Small intestine (tissue), 16 donors: ENCODE measurements at places on chromosomes 2 and 18.

GRCh38 chr2:158656492-158657229 is 138.5 kb upstream of the DAPL1 start:
- no peak for DNase-seq

GRCh38 chr2:608711-609110 is 68.5 kb downstream of the TMEM18 start:
- no peak for DNase-seq

- no peak for DNase-seq
Observed at GRCh38 chr18:54606835-54607212, 15.8 kb downstream of the DYNAP start.

DNA sequence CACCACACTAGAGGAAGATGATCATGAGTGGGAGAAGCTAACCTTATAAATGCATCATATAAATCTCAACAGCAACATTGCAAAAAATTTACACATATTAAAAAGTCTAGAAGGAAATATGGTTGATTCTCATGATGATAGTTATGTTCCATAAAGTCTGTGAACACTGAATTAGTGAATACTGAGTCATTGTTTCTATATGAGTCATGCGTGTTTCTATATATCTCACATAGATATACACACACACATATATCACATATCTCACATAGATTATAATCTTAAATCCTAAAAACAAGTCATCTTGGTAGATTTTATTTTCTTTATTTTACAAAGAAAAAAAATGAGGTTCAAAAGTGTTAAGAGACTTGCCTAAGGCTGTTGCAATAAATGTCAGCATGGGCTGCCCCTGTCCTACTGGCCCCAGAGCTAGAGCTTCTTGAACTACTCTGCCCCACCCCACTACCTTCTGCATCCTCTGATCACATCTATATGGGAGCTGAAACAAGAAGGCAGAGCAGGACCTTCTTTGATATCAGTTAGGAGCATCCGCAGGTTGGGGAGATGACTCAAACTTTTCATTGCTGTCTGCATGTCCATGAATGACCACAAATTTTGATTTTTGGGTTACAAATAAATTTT is 81.8 kb upstream of the ADAM23 start:
- DNase-seq = no peak

DNA sequence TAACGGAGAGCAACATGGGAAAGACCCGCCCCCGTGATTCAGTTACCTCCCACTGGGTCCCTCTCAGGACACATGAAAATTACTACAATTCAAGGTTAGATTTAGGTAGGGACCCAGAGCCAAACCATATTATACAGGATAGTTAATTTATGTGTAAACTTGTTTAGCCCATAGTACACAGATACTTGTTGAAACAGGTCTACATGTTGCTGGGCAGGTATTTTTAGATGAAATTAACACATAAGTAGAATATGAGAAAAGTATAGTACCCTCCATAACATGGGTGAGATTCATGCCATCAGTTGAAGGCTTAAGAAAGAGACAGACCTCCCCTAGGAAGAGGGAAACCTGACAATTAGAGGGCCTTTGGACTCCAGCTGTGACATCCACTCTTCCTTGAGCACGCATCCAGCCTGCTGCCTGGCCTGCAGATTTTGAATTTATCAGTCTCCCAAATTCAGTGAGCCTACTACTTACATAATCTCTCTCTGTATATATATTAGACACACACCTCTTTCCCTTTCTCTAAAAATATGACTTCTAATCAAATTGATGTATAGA is 463.5 kb upstream of the NETO1 start:
- no peak for DNase-seq

DNA sequence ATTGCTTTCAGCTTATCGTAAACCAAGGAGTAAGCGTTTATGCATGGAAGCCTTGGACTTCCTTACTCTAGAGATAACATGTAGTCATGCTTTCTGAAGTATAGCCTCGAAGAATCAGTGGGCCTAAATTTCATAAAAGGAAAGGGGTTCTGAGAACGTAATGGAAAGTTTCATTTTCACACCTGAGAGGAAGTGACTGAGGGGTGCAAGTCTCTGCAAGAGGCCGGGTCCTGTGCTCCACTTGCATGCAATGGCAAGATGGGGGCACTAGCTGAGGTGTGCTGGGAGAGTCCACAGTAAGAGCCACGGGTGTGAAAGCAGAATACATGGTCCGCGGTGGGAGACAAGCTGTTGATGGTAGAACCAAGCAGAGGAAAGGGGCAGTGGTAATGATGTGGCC is 36.5 kb upstream of the C1D start:
- no peak for DNase-seq

- no peak for DNase-seq
Observed at GRCh38 chr2:151192681-151193080, 69.0 kb downstream of the RBM43 start.

DNA sequence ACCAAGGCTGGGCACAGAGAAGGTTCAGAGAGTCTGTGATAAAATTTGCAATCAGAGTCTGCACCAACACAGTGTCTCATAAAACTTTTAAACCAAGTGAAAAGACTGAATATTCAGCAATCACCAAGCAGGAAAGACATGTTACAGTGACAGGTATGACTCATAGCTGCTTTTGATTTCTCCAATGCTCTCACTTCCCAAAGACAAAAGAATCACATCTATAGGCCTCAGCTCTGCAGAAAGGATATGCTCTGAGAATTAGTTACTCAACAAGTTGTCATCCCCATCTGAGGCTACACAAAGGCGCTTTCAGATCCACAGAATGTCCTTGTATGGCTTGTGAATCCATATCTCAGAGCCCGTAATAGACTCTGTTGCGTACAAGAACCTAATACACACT is 92.5 kb downstream of the KCNF1 start:
- DNase-seq = no peak

DNA sequence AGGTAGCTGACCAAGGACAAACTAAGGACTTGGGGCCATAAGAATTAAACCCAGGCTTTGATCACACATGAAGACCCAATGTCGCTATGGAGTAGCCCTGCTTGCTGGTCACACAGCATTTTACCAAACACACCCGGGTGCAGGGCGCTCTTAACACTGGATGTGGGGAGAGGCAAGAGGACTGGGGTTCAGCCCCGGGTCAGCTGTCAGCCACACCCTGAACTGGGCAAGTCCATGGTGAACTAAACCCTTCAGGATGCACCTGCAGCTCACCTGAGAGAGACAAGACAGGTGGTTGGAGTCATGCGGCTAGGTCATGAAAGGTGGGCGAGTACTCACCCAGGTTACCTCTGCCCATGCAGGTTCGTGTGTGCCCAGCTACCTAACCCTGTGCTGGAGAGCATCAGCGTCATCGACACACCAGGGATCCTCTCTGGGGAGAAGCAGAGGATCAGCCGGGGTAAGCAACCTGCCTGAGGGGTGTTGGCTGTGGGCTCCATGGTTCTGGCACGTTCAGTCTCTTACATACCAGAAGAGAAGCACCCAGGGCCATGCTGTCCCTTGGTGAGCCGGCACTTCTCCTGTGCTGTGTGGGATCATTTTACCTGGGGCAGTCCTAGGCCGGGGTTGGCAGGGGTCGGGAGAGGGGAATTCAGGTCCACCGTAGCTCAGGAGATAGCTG is 15.2 kb downstream of the EHD3 start:
- no peak for DNase-seq

DNA sequence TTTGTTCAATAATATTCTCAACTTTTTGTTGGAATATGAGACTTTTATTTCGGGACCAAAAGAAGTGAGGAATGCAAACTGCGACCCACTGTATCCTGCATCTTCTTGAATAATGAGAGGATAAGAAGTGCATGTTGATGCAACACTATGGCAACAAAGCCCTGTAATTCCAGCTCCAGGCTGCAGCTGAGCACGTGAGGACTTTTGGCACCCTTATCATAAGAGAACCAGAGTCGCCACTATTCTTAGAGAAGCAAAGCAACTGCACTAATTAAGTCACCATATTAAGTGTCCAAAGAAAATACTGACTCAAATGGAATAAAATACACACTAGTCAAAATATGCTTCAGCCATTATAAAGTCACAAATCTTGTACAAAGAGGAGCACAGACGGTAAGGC is 65.8 kb downstream of the FAM210A start:
- no peak for DNase-seq

DNA sequence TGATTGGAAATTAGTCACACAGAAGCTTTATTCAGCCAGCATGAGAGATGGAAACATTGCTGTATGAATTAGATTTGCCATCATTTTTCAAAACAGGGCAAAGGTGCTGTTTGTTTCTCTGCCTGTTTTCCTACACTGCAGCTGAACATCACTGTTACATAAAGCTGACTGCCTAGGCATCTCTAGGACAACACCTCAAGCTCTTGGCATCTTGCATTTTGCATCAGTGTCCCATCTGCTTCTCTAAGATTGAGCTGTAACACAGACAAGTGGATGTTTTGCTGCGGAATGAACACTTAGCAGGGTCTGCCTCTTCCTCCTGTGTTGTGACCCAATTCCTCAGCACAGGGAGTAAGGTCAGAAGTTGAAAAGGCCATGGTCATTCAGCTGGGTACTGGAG is 4.9 kb downstream of the CCT7 start:
- no peak for DNase-seq
